ENCODE measurements at places on chromosomes 3 and 15.
A peak's percentile ranks its signal among the peaks of the same experiment; 100 is the strongest.

DNA sequence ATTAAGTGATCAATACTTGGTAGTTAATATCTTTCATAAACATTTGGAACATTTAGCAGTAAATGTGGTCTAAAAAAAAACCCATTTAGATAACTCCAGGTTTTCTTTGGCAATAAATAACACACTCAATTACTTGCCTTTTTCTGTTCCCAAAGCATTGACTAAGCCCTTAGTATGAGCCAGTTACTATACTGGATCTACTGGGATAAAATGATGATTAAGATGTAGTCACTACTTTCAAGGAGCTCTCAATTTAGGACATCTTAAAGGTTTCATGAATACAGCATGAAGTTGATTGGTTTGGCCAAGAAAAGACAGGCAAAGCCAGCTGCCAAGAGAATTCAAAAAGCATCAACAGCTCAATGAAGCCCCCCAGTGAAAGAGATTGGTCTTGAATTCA is 250.9 kb downstream of the EPHA3 start:
- no peak for DNase-seq

- DNase-seq, result no peak
Observed at GRCh38 chr3:18531662-18532061, 106.5 kb upstream of the SATB1 start.

GRCh38 chr15:97425596-97425995 is 534.9 kb upstream of the ARRDC4 start:
- no peak for DNase-seq

GRCh38 chr3:101676765-101677435 is at the start of gene ZBTB11:
Gene ZBTB11 (minus strand): TSS chr3:101677132. CDS start chr3:101676914, 218 bp downstream.
- peak; percentile 100 for DNase-seq

GRCh38 chr3:176978441-176978840 is 218.8 kb downstream of the TBL1XR1 start:
- no peak for DNase-seq

GRCh38 chr3:4670352-4670751 is 177.2 kb downstream of the ITPR1 start:
- DNase-seq, result no peak

GRCh38 chr3:7423036-7423435 is 562.1 kb downstream of the GRM7 start:
- no peak for DNase-seq

- DNase-seq, result no peak
Observed at GRCh38 chr15:63764124-63764803, 69.5 kb downstream of the HERC1 start.

GRCh38 chr3:131004603-131005002 is 22.0 kb downstream of the ASTE1 start:
- no peak for DNase-seq

DNA sequence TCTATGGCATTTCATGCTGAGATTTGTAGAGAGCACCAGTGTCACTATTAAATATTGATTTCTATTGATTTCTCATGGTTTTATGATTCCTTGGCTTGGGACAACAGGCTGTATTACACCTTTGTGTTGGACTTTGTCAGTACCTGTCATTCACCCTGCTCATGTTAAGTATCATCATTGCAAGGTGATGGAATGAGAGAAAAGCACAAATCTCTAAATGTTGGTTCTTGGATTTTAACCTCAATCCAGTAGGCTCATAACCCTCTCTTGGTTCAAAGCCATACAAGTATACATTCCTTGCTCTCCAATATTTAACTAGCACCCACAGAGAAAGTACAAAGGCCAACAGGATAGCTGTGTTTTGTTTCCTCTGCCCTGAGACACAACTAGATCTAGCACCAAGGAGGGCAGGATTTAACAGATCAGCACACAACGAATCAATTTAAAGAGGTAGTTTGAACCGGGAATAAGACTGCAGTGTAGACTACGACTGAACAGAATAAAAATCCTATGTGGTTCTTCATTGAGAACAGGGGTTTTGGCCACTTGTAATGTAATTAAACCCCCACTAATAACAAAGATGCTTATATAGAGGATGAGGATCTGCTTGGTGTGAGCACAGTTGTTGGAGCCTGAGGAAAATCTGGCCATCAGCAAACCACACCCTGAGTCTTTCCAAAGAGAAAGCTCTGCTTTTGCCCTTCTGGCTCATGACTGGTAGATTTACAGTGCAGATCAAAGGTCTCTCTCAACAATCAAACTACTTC is 78.0 kb upstream of the TNFSF10 start:
- DNase-seq, result no peak

DNA sequence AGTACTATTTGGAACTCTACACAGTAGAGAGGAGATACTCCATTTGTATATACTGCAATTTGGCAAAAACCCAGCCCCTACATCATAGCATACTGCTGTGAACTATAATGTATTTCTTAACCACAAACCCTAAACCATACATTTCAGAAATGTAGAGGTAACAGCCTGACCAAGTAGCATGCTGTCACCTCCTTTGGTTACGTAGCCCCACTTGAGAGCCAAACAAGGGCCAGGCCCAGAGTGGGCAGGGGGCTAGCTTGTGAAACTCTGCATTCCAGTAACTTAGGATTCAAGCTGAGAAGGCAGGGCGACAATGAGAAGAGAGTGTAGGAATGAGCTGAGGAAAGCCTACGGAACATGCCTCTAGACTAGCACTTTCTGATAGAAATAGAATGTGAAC is 135.8 kb downstream of the GREM1 start:
- no peak for DNase-seq

DNA sequence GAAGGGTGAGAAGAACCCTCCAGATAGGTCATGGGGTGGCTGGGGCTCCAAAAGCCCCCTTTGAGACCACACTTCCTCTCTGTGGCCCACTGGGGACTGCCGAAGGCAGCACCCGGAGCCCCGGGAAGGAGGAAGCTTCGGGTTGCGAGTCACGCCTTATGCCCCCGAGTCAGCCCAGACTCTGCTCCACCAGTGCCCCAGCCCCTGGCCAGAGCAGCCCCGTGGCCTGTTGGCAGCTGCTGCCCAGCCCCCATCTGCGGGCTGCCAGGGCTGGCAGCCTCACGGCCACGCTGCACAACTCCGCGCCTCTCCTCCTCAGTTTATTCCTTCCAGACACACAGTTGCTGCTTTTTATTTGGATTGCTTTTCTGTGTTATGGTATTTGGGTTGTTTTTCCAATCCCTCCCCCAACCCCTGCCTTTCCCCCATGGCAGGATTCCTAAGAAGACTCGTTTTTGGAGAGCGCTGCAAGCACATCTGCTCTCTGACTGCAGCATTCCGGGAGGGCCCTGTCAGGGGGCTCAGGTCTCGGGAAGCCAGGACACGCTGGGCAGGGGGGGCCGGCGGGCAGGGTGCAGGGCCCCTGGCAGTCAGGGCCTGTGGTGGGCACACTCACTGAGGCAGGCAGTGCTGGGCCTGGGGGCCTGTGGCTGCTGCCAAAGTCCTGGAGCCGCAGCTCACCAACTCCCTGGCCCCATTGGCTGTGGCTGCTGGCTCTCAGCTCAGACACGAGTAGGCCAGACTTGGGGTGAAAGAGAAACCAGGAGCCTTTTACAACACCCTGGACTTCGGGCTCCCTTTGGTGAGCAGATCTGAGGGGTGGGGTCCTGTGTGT is 20.2 kb downstream of the MAGEF1 start:
- no peak for DNase-seq

DNA sequence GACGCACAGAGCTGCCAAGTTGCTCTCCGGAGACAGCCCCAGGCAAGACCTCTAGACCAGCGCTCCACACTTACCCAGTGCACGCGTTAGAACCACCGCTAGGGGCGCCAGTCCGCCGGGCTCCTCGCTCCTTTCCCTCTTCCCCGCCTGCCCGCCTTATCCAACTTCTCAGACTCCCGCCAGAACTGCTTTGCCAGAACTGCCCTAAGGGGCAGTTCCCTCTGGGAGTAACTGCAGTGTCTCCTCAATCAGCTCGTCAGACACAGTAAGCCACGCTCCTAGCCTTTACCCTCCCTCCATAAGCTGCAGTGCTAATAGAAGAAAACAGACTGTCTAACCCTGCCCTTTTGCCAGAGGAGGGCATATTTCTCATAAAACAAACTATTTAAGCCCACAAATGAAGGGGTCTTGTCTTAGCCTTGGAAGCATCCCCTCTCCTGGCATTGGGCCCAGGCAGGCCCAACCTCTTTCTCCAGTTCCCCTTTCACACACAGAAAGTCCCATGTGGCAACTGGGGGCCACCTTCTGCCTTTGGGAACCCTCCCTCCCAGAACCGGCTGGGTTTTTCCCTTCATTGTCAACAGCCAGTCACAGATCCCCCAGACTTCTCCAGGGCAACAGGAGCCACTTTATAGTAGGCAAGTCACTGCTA is 3.7 kb downstream of the BMF start:
- peak; percentile 81 for DNase-seq

DNA sequence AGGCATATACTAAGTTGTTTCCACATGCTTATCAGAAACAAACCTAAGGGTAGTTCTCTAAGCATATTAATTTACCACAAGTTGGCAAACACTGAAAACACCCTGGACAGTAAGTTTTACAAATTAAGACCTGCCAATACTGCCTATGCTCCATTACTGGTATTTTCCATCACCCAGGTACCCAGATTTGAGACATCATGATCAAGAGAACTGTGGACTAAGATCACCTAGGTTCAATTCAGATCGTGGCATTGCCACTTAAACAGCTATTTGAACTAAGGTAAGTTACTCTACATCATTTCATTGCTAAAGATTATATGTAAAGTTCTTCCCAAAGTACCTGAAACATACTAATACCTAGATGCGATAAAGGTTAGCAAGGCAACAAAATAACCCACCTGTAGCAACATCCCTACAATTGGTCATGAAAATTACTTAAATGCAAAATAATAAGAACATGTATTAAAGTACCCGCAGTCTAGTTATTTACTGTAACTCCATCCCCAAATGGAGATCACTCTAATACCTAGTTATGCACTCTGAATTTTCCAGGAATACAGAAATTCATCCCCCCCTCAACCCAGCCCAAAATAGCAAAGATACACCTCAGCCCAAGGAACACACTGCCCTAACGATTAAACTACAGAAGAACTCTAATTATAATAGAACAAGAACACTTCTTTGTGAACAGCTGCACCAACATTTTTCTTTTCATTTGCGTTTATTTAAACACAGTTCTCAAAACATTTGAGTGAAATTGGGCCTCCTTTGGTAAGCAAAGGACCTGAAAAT is 21.6 kb downstream of the TRA2B start:
- DNase-seq, result no peak

DNA sequence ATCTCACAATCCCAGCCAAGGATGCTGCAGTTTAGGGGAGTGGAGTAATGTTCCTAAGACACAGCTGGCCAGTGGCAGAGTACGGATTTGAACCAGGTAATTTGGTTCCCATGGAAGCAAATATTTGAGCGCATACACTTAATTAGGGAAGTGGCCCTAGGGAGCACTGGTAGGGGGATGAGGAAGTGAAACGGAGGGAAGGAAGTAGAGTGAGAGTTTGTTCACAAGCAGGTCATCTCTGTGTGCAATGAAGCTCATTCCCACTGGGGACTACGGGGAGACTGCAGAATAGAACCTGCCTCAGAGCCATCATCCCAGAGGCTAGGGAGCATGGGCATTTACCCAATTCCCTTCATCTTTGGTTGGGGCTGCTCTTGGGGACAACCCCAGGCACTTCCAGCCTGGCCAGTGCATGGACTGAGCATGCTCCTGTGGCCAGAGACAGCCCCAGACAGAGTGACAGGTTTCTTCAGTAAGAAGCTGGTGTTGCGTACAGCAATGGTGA is 317.2 kb upstream of the PROK2 start:
- DNase-seq, result no peak
